Stimulated activated CD8-positive, alpha-beta memory T cell treated with anti-CD3 and anti-CD28 coated beads, Interleukin-7, amount 100 ng/mL, for 1 hour (primary cell): ENCODE measurements at places on chromosomes 3 and 15.

DNA sequence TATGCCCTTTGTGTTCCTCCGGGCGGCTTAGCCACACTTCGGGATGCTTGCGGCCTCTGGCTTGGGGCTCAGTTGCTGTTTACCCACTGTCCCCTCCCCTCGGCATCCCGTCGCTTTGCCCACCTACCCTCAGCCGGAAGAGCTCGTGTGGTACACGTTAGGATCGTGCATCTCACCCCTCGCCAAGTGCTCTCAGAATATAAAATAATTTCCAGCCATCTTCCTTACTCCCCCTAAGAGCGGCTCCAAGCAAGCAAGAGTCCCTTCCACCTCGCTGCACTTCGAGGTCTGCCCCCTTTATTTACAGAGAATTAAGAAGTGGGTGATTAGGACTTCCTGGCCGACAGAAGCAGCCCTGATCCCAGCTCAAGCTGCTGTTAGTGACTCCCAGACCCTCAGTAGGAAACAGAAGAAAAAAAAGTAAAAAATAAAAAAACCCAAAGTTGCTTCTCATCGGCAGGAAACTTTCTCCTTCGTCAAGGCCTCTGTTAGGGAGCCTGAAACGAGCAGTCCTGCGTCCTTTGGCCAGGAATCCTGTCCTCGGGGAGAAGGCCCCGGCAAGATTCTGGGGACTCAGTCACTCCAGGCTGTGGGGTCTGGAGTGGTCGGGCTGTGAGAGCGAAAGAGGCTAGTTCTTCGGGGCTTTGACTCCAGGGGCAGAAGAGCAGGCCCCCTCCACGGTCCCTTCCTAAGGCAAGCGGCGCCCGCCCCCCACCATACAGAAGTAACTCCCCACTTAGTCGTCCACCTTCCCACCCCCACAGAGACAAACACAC, 3.0 kb downstream of the MEIS2 start:
- DNase-seq: no peak

GRCh38 chr3:184350618-184351017, 10.8 kb downstream of the CLCN2 start:
- DNase-seq: no peak

- DNase-seq: no peak
Observed at GRCh38 chr15:57015897-57016296, 97.5 kb downstream of the TCF12 start.

DNA sequence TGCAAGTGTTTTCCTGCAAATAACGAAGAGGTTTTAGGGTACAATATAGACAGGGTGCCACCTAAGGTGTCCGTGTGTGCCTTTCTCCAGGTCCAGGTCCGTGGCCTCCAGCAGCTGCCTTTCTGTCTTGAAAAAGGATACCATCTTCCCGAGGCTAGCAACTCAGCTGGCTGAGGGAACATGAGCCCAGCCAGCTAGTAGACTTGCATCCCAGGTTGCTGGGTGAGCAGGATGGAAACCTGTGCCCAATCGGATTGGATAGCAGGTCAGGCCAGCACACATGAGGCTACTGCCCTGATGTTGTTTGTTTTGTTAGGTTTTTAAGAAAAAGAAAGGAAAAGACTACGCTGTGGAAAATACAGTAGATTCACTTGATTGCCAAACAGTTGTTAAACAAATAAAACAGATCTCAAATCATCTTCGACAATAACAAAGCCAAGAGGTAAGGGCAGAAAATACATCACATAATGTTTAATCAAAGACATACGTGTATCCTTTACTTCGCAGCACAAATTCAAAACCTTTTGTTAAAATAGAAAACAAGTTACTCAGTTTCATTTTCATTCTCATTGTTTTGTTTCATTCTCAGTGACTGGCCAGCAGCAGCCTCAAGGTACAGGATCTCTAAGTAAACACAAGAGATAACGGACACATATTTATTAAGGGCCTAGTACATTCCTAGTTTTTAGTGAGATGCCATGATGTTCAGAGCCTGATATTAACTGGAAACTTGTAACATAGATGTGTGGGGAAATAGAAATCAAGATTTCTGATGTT, 661.2 kb upstream of the NR2F2 start:
- no peak for DNase-seq

- DNase-seq: no peak
Observed at GRCh38 chr3:105970283-105970682, 101.5 kb upstream of the CBLB start.

GRCh38 chr3:46669191-46669999, 24.1 kb downstream of the ALS2CL start:
- no peak for DNase-seq

DNA sequence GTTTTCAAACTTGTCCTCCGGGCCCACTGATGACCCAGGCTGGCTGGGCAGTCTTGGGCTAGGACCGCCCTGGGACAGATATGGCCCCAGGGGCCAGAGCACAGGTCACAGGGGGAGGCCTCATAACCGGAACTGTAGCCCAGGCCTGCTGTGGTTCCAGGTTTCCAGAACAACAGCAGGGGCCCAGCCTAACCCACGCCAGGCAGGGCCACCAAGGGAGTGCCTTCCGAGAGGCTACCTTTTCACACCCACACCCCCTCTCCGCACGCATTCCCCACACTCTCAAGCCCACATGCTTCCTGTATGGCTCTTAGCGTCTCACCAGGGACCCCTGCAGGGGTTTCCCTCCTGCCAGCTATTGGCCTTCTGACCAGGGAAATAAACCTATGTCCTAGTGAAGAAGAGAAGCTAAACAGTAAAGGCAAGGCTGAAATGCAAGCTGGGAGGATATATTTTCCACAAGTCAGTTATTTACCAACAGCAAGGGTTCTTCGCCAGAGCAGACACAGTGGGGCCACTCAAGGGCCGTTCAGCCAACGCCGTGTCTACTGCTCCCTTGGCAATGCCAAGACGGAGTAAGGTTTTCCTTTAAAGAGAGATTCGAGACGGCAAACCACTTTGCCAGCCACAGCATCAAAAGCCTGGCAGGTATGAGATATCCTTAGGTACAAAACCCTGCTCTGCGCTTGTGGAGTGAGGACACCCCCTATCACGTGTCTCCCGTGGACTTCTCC, 135.1 kb downstream of the ATP10A start:
- no peak for DNase-seq

GRCh38 chr3:193665370-193665989, 72.5 kb downstream of the OPA1 start:
- no peak for DNase-seq

DNA sequence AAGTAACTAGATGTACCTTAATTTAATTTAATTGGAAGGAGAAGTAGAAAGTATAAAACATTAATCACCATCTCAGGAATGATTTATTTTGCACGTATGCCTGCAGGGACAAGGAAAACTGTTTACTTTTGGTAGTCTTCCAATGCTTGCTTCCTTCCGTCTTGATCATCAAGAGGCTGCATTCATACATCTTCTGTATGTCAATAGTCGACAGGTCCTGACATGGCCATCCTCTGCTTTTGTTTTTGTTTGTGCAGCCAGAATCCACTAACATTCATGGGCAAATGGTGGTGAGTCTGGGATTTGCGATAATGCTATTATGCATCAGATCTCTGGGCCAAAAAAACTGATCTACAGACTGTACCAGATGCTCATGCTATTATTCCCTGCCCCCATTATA, 56.6 kb upstream of the ZPLD1 start:
- DNase-seq: no peak

DNA sequence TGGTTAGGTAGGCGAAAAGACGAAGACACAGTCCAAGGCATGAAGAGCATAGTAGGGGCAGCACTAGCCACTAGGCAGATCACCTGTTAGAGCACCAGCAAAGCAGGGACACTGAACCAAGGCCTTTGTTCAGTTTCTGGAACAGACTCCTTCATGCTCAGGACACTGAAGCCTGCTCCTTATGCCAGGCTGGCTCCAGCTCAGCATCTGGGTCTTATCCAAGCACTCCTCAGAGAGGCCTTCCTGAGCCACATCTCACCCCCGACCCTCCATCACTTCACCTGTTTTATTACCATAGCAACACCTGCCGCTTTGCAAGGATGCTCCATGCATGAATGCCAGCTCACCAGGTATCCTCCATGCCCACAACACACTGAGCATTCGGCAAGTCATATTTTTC, 206.3 kb upstream of the CHRNA7 start:
- no peak for DNase-seq

DNA sequence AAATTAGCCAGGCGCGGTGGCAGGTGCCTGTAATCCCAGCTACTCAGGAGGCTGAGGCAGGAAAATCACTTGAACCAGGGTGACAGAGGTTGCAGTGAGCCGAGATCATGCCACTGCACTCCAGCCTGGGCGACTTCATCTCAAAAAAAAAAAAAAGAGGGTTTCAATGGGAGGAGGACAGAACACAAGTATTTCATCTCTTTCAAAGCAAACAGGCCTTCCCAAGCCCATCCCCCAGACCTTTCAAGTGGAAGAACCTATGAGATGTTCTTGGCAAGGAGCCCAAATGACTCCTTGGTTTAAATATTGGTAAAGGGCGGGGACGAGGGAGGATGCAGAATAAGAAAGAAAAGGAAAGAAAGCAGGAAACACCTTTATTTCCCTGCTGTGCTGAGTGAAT, 62.2 kb upstream of the MCF2L2 start:
- DNase-seq: no peak

- no peak for DNase-seq
Observed at GRCh38 chr15:71051539-71051938, 63.7 kb upstream of the THSD4 start.

- no peak for DNase-seq
Observed at GRCh38 chr15:84671211-84671610, 13.2 kb upstream of the NMB start.

- DNase-seq: peak; percentile 46
Observed at GRCh38 chr3:4834403-4834866, 144.8 kb upstream of the BHLHE40 start.

GRCh38 chr3:149563114-149563513, 88.6 kb downstream of the TM4SF4 start:
- DNase-seq: no peak

DNA sequence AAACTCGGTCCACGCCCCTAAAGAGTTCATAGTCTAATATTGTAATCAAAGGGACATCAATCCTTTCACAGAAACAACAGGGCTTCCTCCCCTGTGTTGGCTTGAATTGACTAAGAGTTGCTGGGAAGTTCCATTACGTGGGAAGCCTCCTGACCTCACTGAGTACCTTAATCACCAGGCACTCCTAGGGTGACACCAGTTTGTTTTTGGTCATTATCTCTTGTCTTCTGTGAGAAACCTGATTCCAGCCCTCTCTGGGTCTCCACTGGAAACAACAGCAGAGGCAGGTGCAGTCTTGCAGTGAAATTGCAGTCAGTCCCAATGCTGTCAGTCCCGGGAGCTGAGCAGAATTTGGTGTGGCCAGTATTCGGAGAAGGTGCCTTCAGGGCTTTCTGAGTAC, 55.4 kb downstream of the BOC start:
- DNase-seq: no peak

- no peak for DNase-seq
Observed at GRCh38 chr3:186596568-186597287, 16.1 kb upstream of the AHSG start.

DNA sequence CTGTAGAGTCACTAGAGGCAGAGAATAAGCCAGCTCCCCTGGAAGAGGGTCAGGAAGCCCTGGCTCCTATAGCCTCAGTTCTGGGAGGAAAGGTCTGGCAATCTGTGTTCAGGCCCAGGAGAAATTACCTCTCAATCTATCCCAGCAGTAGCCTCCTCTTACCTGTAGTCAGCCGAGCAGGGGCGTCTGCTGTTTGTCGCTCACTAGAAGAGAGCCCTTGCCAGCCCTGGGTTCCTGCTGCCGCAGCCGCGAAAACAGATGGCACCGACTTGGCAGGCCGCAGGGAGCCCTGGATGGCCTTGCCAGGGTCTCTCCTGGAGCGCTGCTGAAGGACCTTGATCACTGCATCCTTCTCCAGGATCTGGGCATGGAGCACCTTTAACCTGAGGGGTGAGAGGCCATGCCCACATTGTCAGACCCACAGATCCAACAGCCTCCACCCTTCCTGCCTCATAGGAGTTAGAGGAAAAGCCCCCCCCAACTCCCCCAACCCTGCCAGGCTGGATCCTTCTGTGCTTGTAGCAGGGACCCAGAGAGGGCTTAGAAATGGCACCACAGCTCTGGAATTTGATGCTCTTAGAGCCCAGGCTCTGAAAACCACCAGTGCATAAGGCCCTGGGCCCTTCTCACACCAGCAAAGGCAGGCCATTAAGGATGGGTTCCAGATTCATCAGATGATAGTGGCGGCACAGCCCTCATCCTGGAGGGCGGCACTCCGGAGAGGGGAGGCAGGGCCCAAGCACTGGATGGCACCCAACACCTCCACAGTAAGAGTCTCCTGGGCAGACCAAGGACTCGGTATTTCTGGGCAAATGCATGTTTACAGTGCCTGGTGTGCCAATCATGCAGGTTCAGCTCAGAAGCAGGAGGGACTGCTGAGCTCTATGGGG, 14.9 kb downstream of the AMOTL2 start:
- no peak for DNase-seq

GRCh38 chr3:22959593-22959992, 243.5 kb upstream of the UBE2E2 start:
- no peak for DNase-seq

- no peak for DNase-seq
Observed at GRCh38 chr15:56244811-56245576, 1.3 kb upstream of the RFX7 start.

DNA sequence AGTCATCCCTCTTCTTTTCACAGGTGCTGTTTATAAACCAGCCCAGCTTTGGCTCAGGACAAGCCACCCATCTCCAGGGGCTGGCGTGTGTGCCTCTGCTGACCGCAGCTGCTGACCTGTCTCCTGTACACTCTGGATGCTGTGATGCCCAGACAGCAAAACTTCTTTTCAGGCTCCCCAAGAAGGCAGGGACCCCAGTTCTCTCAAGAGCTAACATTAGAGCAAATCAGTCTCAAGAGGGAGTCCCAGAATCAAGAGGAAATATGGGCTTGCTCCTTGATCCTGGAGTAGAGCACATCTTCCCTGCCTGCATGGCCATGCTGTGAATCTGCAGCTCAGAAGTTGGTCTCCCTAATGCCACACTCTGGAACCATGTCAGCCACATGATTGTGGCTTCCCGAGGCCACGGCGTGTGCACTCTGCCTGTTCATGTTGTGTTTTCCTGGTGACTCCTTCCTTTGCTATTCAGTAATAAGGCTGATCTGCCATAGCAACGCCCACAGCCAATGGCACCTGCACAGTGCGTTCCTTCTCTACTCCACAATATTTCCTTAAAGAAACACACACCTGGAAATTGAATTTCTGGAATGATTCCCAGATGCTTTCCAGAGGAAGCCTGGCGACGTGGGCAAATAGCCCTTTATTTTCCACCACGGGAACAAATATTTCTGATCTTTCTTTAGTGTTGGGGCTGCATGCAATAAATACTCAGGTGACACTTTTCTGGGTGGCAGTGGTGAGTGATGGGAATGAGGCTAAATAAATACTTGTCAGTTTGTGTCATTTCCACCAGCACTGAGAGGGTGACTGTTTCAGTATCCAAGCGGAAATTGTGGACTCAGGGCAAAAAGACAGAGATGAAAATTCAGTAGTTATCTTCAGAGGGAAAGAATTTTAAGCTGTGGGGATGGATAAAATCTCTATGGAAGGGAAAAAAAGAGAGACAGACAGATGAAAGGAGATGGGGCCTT, 21.9 kb upstream of the THSD4 start:
- no peak for DNase-seq

GRCh38 chr3:45990181-45990580, 5.4 kb downstream of the FYCO1 start:
- DNase-seq: no peak
